ENCODE measurements at places on chromosomes 4 and X. TPM values are rescaled to one million over a fixed set of nuclear protein-coding genes. Genes with fewer than 3 reads are reported as not detected.

GRCh38 chrX:43655151-43656004, 721 bp upstream of the MAOA start:
- peak; percentile 41 for DNase-seq

Gene SLC6A8
- total RNA-seq = 12.2 TPM

Gene S100P
- not detected for total RNA-seq

DNA sequence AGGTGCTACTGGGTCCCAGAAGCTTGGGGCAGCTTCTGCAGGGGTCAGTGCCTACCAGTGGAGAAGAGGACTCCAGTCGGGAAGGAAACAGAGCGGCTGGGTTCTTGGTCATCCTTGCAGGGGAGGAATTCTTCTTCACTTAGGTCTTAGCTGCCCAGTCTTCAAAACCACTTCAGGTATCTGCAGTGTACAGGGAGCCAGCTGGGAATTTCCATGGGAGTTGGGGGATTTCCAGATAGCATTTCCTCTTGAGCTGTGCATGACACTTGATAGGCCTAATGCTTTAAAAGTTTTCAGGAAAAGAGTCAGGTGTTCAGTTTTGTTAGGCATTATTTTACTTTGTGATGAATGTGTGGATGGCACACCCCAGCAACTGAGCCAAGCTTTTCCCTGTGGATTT, 58.1 kb upstream of the ENPP6 start:
- no peak for DNase-seq

DNA sequence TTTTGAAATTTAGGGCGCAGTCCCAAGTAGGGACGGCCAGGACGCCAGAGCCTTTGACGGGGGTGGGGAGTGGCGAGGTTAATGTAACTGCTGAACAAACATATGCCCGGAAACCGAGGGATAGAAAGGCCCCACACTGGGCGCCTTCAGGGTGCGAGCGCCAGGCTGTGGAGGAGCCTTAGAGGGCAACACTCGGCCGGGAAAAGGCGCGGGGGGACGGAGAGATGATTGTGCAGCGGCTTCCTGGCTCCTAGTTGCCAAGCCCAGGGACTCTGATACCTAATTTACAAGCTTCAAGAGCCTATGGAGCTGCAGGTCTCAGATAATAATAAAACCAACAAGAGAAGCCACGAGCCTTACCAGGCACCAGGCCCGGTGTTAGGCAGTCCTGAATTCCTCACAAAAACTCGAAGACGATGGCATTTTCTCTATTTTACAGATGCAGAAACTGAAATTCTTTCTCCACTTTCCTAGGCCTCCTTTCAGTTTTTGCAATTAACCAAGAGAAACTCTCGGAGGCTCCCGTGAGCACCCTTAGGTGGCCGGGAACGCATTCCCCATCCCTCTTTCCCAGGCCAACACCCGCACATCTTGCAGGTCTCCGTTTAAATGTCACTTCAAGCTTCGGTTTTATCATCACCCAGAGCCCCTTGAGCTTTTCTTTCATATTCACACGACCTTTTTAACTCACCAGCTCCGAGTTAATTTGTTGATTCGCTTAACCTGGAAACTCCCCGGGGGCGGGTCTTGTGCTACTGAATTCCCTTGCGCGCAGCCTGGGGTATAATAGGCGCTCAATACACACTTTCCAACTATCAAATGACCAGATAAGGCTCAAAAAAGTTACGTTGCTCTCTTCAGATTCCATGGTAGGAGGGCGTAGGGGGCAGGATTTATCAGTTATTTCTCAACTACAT, 6.4 kb upstream of the GSX2 start:
- no peak for DNase-seq

DNA sequence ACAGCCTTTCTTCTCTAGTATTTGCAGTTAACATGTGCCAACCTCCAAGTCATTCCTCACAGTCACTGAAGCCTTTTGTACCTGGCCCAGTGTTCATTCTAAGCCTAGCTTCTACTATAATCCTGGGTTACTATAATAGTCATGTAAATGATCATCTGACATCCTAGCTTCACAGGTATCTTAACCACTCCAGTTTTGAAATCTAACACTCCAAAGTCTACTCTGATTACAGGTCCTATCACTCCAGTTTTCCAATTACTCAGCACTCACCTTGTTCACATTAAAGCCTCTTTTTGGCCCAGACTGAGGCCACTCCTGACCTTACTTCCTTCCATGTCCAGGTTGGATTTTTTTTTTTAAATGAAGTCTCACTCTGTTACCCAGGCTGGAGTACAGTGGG, 87.6 kb upstream of the ZCCHC13 start:
- no peak for DNase-seq

DNA sequence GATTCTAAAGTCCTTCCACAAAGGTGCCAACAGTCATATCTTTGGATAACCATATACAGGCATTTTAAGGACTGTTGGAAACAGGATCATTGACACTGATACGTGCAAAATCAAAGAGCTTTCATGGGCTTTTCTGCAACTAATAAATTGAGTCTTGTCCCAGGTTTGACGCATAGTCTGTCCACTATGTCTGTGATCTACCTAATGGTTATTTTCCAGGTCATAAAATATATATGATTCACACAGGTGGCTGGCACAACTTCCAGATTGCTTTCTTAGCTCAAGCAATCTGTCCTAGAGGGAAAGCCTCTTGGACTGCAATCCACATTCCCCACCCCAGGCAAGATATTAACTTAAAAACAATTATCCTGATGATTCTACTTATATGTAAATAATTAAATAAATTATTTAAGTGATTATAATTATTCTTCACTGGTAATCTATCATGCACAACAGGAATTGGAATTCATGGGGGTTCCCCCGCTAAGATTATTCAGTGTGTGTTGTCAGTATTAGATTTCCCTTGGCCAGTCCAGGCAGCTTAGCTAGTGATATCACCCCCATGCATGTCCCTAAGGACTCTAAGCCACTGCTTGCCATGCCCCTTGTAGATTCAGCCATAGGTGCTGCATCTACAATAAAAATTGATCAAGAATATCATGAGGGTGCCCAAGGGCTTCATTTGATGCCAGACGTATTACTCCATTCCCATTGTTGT, 97.8 kb downstream of the TLL1 start:
- no peak for DNase-seq

Gene HTN3
- total RNA-seq = not detected

DNA sequence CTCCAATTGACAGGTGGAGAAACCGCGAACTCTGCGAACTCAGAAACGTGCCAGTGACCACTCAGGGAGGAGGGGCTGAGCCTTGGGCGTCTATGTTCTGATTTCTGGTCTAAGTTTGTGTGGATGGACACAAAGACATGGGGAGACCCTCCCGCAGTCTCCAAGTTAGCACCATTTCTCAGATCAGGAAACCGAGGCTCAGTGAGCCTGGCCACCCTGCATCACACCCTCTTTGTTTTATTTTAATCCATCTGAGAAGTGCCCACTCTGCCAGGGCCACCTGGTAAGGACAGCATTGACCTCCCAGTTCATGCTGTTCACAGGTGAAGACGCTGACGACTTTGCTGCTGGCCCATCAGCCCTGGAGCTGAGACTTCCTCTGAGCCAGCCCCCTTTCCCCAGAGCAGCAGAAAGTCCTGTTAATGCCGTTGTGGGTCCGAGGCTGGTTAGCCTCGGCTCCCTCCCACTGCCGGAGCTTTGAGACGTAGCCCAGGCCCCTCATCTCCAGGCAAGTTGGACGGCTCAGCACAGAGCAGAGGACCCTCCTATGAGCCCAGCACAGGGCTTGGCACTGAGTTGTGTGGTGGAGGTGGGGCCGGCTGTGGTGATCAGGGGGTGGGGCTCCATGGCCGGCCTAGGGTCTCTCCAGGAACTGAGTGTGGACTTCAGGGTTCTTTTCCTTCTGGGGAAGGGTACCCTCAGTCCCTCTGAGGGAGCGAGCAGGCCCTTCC, 43.7 kb downstream of the PSAPL1 start:
- DNase-seq = no peak

DNA sequence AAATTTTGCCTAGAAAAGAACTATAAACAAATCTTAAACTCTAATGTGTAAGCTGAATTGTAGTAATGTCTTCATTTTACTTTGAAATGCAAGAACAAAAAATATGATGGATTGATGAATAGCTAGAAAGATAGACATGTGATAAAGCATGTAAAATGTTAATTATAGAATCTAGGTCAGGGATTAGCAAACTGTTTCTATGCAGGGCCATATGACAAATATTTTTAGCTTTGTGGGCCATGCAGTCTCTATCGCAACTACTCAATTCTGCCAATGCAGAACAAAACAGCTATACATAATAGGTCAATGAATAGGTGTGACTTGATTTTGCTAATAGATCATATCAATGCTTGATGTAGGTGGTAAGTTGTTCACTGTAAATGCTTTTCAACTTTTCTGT, 75.3 kb downstream of the TBCK start:
- no peak for DNase-seq

Gene VGLL1
- total RNA-seq = not detected

DNA sequence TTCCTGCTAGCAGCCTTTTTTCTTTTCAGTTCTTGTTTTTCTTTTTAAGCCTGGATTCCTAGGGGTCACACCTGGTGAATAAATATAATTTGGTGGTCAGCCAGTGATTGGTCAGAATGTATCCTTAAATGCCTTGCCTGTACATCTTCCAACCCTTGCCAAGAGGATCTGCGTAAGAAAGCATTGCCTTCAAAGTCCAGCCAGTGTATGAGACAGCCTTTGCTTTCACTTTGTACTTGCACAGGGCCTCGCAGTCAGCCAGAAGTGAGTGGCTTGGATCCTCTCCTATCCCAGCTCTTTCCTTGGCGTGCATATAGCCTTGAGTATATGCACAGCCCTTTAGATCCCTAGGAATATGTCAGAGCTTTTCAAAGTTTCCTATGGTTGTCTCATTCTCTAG, 22.2 kb downstream of the KANTR start:
- peak; percentile 83 for DNase-seq

Gene PRR32
- not detected for total RNA-seq

Gene VEGFD
- total RNA-seq = not detected

- no peak for DNase-seq
Observed at GRCh38 chr4:125682730-125683129, 368.0 kb downstream of the FAT4 start.

GRCh38 chrX:13000301-13000811, 25.4 kb downstream of the TMSB4X start:
- no peak for DNase-seq

GRCh38 chr4:35820003-35820402, 424.3 kb downstream of the ARAP2 start:
- DNase-seq = no peak

DNA sequence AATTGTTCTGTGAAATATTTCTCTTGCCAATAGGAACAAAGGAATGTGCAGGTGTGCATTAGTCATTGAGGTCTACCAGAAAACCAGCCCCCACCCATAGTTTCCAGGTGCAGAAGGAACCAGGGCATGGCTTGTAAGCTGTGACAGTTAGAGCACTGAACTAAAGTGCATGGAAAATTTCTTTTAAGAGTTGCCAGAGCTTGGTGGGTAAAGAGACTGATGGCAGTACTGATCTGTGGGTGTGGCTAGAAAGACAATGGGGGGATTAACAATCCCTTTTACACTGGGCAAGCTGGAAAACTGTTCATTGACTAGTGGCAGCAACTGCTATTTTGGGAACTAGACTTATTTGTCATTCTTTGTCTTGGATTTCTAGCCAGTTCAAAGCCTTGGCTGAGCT, 326.9 kb downstream of the PCDH19 start:
- DNase-seq = no peak

GRCh38 chr4:125983168-125983567, 668.4 kb downstream of the FAT4 start:
- DNase-seq = no peak

Gene VCX3B
- not detected for total RNA-seq

- no peak for DNase-seq
Observed at GRCh38 chr4:26748811-26749210, 111.8 kb upstream of the STIM2 start.

DNA sequence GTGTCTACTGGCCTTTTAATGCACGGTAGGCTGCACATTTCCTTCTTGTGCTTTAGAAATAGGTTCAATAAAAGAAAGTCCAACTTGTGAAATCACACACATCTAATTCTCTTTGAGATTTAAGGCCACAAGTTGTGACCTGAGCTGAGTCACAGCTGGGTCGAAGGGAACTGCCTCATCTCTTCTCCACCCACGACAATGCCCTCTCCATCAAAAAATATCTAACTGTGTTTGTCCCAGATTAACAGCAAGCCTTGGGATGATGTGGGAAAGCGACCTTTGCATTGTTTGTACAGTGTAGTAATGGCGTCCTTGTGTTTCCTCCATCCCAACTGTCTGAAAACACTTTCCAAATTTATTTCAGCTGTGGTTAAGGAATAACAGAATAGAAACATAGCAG, 168.9 kb downstream of the AMELX start:
- no peak for DNase-seq

Gene PNMA3
- under 0.01 TPM for total RNA-seq

Gene DDIT4L
- 3.5 TPM for total RNA-seq

DNA sequence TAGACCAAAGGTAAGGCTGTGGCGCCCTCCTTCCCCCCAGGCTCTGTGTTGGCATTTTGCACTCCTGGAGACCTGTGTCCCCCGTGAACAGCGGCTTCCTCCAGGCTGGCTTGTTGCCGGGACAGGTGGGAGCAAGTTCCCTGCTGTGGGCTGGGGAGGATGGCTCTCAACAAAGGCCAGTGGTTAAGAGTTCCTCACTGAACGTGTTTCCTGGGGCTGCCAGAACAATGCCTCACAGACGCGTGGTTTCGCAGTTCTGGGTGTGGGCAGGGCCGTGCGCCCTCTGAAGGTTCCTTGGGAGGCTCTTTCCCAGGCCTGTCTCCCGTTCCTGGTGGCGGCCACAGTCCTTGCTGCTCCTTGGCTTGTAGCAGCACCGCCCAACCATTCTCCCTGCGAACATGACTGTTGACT, 33.4 kb downstream of the NELFA start:
- no peak for DNase-seq

DNA sequence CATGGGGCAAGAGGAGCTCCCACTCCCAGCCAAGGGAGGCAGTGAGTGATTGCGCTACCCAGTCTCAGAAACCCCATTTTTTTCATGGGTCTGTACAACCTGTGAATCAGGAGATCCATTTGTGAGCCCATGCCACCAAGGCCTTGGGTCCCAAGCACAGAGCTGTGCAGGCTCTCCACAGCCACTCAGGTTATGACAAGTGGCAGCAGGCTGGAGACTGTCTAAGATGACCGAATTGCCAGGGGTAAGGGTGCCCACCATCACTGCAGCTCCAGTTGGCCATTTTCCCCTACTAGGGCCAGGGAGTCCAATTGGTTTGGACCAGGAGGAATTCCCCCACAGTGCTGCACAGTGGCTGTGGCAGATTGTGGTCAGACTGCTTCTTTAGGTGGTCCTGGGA, 407.5 kb upstream of the KLHL4 start:
- no peak for DNase-seq

GRCh38 chr4:116453127-116453526, 632.2 kb downstream of the TRAM1L1 start:
- no peak for DNase-seq

DNA sequence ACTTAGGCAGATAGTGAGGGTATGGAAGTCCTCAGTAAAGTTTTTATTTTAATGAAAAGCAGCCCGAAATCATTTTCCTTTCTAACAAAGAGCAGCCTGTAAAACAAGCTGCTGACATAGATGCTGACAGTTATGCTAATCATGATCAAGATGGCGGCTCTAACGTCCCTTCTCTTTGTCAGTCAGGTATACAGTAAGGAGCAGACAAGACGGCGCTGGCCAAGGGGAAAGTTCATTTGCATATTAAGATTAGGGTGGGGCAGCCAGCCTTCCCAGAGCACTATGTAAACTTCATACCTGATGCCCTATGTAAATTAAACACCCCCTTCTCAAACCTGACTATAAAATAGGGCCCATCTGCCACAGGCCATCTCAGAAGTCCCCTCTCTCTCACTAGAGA, 76.9 kb downstream of the MAGEB10 start:
- DNase-seq = no peak

Gene PGRMC1
- 202 TPM for total RNA-seq

GRCh38 chr4:159487284-159487747, 384.4 kb downstream of the RAPGEF2 start:
- peak; percentile 76 for DNase-seq

Measured in fibroblast of villous mesenchyme (primary cell).